ENCODE measurements at places on chromosomes 2 and 18.

DNA sequence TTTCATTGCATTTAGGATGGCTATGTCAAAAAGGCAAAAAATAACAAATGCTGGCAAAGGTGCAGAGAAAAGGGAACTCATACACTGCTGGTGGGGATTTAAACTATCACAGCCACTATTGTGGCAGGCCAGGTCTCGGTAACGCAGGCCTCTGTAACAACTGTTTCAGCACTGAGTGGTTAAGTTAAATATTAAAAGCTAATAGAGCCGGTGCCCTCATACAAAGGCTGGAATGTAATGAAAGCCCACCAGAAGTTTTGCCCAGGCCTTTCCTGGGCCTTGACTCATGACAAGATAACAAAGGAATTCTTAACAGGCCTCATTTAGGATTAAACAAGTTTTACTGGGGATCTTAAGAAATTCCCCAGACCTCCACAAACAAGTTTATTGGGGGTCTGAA, 10.7 kb downstream of the MERTK start:
- no peak for DNase-seq

GRCh38 chr18:76988031-76988826, 144.4 kb downstream of the MBP start:
- DNase-seq, result no peak

- DNase-seq, result no peak
Observed at GRCh38 chr2:157894694-157895435, 18.7 kb upstream of the ACVR1 start.

- no peak for DNase-seq
Observed at GRCh38 chr2:62229082-62229605, 33.2 kb downstream of the B3GNT2 start.

DNA sequence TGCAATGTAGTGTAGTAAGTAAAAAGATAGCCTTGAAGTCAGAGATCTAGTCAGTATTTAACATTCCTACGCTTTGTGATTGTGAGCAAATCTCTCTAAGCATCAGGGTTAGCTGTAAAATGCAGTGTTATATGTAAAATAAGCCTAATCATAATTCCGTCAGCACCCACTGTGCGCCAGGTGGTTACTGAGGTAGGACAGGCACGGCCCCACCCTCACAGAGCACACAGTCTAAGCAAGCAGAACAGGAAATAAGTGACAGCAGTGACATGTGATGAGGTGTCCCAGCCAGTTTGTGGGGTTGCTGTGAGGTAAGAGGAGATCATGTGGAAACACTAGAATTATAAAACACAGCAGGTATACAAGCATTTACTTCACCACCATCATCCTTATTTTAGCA, 267.1 kb downstream of the ICOS start:
- no peak for DNase-seq

DNA sequence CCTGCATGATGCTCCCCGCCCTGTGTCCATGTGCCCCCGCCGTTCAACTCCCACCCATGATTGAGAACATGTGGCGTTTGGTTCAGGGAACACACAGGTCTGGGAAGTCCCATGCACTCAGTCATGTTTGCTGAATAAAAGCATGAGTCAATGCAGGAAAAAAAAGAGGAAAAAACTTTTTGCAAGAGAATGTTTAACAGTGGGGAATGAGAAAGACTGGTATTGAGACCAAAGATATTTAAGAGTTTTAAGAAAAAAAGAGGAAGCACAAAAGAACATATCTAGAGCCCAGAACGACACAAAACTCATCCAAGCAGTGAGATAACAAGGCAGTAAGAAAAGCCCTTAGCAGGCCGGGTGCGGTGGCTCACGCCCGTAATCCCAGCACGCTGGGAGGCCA, 279.2 kb upstream of the THSD7B start:
- DNase-seq, result no peak

- no peak for DNase-seq
Observed at GRCh38 chr18:43634994-43635393, 357.7 kb upstream of the SYT4 start.

GRCh38 chr2:64914735-64915509, 74.3 kb upstream of the SLC1A4 start:
- DNase-seq, result no peak

DNA sequence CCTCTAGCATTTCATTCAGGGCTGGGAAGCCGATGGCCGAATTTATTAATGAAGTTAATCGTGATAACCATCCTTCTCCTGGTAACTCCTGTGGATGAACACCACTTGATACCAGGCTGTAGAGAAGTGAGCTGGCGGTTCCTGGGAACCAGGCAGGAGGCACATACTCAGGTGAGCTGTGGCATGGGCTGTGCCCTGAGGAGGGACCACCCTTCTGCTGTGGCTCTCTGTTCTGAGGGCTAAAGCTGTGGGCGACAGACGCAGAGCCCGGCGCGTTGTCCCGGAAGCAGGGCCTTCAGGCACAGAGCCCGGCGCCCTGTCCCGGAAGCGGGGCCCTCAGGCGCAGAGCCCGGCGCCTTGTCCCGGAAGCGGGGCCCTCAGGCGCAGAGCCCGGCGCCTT, 462.3 kb upstream of the SALL3 start:
- DNase-seq, result no peak

DNA sequence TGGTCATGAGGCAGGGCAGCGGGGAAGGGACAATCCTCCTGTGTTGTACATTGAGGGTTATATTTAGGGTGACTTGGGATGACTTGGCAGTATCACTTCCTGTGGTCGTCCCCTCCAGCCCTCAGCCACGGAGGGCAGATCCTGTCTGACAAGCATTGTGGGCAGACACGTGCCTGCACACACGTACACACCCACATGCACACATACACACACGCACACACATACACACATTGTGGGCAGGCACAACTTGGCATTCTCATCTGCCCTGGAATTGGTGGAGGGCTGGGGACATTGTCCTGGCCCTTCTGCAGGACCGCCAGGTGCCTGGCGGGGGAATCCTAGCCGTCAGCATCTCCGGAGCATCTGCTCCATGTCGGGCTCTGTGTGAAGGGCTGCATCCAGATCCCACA, 47.6 kb downstream of the ODC1 start:
- no peak for DNase-seq

GRCh38 chr2:61952288-61952687, 46.8 kb downstream of the COMMD1 start:
- no peak for DNase-seq

DNA sequence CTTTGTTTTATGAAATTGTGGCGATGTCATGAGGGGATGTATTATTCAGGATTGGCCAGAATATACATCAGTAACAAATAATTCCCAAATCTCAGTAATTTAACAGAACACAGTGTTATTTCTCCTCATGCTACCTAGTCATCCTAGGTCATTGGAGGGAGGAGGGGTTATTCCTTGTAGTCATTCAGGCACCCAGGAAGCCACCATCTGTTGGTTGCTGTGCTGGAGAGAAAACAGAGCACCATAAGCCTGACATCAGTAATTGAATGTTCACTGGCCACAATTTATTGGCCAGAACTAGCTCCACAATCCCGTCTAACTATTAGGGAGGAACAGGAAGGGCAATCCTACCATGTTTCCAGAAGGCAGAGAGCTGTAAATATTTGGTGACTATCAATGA, 303.5 kb upstream of the CELF4 start:
- DNase-seq, result no peak

DNA sequence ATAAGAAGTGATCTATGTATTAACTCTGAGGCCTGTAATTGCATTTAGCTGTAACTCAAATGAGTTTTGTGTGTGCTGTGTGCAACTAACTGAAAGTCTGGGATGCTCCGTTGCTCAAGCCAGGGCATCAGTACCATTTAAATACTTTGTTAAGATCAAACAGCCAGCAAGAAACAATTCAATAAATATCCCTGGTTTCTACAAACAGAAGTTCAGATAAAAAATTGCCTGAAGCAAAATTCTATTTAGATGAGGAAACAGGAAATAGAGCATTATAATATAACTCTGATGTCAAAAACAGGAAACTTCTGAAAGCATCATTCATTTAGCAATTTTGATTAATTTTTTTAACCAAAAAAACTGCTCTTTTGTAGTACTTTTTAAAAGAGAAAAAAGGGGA, 18.9 kb upstream of the SLC38A11 start:
- DNase-seq, result no peak

DNA sequence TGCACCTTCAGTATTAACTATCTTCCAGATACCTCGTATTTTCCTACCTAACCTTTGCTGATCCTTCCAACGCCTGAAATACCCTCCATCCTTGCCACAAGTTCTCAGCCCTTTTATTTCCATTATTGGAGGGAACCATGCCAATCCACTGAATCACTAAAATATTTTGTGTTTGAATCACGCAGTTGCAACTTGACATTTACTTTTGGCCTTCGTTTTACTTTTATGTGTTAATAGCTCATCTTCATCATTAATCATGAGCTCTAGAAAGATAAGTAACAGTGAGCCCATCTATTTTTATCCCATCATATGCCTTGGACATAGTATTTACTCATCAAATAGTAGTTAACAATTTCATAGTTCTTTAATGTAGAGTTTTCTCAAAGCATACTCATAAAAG, 463.2 kb downstream of the THSD7B start:
- DNase-seq, result no peak

DNA sequence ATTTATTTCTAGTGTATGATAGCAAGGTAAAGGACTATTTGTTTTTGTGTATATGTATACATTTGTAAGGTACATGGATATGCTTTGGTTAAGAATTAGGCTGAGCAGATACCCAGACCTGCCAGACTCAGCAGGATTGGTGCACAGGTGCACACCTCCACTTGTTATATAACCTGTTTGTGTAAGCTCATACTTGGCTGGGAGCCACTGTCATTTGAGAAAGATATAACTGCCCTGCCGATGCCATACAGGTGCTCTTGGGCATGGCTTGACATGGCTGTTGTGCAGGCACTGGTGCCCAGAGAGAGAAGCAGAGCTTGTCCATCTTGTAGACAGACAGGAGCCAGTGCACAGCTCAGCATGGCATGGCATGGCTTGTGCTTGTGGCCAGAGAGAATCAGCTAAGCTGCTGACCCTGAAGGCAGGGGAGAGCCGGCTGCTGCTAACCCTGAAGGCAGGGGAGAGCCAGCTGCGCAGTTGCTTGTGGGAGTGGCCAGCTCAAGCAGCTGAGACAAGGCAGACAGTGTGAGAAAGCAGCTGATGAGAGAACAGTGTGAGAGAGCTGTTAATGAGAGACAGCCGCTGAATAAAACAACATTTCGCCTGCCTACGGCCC, 136.5 kb downstream of the RNF144A start:
- DNase-seq, result no peak

- no peak for DNase-seq
Observed at GRCh38 chr2:217922101-217923006, 80.4 kb downstream of the TNS1 start.

GRCh38 chr2:234679741-234680687, 183.1 kb upstream of the ARL4C start:
- no peak for DNase-seq

DNA sequence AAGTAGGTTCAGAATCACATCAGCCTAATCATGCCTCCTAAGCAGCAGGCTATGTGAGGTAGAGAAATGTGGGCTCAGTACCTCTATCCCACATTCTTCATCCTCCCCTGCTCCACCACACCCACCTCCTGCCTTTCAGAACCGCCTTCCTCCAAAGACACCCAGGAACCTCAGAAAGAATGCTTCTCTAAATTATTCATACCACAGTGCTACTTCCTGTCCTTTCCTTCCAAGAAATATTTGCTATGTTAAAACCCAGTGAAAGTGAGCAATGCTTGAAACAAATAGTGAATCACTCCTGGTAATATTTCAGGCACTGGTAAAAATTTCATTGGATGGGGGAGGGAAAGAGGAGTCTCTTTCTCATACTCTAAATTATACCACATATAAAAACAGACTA, 24.0 kb upstream of the CREB1 start:
- no peak for DNase-seq

GRCh38 chr2:211534632-211535031, 978.2 kb downstream of the CPS1 start:
- DNase-seq, result no peak

GRCh38 chr2:11691076-11691660, 21.2 kb upstream of the NTSR2 start:
- no peak for DNase-seq

DNA sequence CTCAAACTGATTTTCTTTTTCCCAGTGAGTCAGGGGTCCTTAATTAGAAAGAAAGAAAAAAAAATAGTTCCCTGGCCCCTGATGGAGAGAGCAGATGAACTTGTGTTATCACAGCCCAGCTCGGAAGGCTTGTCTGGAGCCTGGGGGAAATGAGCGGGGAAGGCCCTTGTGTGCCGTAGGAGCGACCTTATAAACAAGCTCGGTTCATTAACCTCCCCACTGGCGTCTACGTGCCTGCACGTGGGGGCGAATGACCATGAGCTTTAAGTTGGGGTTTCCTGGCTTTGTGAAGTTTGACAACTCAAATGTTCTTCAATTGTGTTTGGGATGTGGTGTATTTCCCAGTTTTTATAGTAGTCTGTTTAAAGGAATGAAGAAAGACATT, 69.5 kb downstream of the EPAS1 start:
- no peak for DNase-seq

DNA sequence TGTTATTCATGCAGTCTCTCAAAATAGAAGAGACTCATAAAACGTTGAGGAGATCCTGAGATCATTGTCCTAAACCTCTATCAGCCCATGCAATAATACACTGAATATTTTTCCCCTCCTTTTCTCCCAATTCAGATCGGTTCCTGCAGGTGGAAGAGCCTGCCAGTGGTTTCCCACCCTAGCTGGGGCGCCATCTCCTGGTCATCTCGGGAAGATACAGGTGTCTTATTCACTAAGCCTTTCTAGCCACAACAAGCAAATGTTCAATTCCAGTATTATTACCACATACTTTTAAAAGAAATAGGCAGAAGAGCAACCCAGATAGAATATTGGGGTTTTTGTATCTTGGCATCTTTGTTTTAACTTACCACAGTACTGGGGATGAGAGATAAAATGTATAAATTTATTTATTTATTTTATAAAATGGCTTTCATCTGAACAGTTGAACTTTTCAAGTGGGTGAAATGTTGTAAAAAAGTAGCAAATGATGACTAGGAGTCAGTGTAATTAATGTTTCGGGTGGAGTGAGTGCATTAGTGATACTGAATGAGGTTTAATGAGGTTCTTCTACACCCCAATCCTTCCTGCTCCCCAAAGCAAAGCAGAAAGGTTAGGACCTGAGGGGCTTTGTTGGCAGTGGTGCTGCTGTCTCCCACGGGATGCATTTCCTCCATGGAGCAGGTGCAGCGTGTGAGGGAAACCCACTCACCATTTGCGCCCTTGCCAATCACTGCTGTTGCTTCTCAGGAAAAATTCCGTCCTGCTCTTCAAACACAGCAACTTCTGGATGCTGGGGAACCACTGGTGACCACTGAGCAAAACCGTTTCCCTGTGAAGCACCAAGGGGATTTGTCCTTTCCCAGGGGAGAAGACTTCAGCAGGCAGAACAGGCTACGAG, 147.1 kb upstream of the FHL2 start:
- DNase-seq, result peak; percentile 55

DNA sequence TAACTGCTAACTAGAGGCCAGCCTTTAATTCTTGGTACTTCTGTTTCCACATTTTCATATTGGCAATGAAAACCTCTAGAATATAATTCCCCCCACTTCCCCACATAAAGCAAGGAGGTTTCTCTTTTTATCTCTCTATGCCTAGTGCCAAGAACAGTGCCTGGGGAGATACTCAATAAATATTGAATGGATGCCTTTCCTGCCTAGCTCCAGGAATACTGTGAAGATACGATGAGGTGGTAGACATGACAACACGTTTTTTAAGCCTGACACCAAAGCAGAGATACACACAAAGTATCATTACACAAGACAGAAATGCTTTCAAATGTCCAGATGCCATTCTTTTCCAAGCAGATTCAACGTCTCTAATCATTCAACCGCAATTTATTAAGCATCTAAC, 535.5 kb downstream of the XIRP2 start:
- DNase-seq, result no peak

Measured in T follicular helper cell (primary cell).